ENCODE measurements at places on chromosomes 6 and 20.

- no peak for DNase-seq
Observed at GRCh38 chr6:108685970-108686369, 125.3 kb downstream of the FOXO3 start.

- DNase-seq = no peak
Observed at GRCh38 chr20:48805286-48805685, 22.5 kb downstream of the PREX1 start.

DNA sequence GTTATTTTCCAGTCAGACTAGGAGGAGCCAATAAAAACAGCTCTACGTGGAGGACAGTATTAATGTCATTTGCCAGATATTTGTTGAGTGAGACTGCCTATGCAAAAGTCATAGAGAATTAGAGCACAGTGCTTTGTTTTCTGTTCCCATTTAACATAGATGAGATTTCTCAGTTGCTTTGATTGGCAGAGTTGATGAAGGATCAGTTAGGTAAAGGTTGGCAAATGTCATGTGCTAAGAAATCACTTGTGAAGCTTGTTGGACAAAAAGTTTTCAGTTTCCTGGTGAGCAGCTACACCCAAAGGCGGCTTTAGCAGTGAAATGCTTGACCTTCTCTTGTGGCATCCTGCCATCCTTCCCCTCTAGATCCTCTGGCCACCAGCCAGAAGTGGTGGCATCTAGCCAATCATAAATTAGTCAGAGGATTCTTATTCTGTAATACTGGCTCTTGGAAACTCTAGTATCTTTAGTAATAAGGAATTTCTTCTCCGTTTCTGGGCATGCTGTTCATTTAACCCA, 37.0 kb downstream of the BCKDHB start:
- DNase-seq = no peak

DNA sequence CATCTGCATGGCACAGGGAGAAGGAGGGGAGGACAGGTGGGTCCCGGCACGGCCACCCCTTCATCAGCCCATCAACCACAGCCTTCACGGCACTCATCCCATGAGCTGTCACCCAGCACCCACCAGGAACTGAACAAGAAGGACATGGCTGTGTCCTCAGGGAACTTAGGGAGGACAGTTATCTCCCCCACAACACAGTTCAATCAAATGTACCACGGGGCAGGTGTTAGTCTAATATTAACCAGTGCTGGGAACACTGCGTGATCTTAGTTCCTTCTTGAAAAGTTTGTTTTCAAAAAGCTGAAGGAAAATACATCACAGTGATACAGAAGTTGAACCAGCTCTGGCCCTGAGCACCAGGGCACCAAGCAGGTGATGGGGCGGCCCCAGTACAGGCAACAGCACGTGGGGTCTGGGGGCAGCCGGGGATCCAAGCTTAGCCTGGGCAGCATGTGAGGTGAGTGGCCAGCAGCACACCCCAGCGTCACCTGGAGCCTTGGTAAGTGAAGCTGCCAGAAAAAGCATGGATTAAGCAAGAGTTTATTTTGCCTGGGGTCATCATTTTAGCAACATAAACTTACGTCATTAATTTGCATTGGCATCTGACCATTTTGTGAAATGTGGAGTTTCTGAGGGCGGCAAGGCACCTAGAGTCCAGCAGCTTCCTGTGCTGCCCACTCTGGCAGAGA, 35.5 kb upstream of the AFDN start:
- DNase-seq = no peak

GRCh38 chr6:71474942-71475341, 186.3 kb downstream of the OGFRL1 start:
- DNase-seq = no peak

DNA sequence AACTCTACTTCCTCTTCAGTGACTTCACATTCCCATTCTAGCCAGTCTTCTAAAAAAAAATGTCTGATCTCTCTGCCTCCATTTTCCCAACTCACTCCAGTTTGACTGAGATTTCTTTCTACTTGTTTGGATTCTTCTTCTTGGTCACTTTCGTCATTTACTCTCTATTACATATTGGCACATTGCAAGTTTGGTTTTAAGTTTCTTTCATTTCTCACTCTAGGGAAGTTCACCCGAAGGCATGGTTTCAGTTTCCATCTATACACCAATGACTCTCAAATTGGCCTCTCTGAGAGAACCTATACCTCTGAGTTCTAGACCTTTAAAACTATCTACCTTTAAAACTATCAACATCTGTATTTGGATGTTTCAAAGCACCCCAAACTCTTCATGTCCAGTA, 51.3 kb downstream of the CD109 start:
- DNase-seq = no peak

DNA sequence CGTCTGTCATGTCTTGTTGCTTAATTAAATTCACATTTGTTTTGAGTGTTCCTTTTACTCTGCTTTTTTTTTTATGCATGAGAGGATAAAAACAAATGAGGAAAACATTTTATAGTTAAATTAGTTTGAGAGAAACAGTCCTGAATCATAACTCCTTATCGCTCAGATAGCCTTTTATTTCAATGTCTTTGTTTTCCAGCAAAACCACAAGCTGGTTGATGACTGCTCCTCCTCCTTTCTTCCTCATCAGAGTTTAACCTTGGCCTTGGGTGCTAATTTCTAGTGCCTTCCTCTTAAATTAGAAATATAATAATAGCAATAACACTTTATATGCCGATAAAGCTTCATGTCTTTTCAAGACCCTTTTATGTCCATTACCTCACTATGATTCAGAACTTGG, 3.1 kb downstream of the NOX3 start:
- no peak for DNase-seq

DNA sequence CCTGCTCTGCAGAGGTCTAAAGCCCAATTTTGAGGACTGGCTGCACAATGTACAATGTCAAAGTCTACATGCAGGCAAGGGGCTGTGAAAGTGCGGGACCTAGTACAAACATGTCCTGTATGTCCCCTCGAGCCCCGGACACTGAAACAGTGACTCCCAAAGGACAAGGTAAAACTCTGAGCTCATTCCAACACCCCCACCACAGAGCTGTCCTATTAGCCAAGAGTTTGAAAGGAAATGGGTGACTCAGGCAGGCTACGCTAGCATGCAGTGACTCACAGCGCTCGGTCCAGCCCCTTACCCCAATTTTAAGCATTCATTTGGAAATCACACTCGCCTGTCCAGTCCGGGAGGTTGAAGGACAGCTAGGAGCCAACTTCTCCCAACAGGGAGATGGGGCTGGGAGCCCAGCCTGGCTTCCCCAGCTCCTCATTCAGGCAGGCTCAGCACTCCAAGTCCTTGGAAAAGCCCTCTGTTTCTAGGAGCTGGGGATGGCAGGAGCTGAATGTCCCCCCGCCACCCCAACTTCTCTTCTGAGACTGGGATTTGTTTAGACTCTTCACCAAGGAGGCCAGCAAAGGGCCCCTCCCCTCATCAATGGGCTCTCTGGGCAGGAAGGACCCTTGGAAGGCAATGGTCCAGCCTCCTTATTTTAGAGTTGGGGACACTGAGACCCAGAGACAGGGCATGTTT, 3.9 kb downstream of the SDC4 start:
- DNase-seq = no peak

DNA sequence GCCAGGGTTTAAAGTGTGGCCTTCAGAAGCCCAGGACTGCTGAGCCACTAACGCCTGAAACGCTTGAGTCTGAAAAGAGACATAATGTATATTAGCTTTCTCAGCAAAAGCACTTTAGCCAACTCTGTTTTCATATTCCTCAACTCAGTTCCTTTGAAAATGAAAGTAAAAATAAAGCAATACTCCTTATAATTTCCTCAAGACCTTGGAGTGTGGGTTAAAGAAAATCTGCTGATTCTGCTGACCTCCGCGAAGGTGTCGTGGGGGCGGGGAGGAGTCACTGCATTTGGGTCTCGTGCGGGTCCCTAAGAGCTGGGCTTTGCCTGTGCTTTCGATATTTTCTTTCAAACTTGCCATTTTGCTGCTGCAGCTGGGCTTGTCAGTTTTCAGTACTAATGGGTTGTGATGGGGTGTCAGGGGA, 142.2 kb upstream of the ARID1B start:
- DNase-seq = peak; percentile 8

GRCh38 chr20:46954490-46955038, 59.9 kb downstream of the EYA2 start:
- DNase-seq = no peak

GRCh38 chr6:31351401-31352309, 5.3 kb downstream of the HLA-B start:
- peak; percentile 23 for DNase-seq

- no peak for DNase-seq
Observed at GRCh38 chr20:62604796-62605195, 37.5 kb upstream of the SLCO4A1 start.

GRCh38 chr6:118514689-118515088, 33.4 kb upstream of the PLN start:
- no peak for DNase-seq

DNA sequence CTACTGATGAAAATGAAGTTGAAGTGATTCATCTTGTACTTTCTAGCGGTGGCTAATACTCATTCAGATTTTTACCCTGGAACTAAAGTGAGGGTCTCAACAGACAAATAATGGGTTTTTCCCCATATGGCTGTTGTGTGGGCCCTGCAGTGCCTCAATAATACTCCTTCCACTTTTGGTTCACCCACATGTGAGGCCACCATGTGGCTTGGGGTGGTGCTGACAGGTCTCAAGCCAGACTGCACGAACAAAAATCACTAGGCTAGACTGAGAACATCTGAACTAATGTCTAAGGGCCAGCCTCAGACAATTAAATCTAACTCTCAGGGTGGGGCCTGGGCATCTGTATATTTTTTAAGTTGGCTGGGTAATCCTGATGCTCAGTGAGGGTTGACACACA, 7.9 kb upstream of the COL12A1 start:
- peak; percentile 10 for DNase-seq

DNA sequence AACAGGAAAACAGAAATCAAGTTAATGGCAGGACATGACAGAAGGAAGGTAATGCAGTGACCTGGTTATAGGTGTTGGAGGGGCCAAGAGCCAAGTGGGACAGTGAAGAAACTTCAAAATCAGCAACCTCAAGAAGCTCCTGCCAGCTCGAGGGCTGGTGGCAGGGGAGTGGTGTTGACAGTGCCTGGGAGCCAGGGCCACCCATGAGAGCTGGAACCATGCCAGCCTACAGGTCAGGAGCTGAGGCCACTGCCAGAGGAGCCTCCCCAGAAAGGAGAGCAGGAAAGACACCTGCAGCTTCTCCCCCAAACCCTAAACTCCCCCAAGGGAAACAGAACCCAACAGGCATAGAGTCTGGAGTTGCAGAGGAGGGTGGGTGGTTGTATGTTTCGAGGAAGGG, 262.1 kb downstream of the LRFN2 start:
- DNase-seq = no peak

GRCh38 chr20:4569092-4569491, 152.6 kb upstream of the PRND start:
- no peak for DNase-seq

- DNase-seq = no peak
Observed at GRCh38 chr20:38243709-38244020, 16.9 kb downstream of the KIAA1755 start.

- DNase-seq = no peak
Observed at GRCh38 chr6:169250660-169251059, 3.0 kb downstream of the THBS2 start.

- peak; percentile 60 for DNase-seq
Observed at GRCh38 chr6:170295510-170296422, 4.9 kb upstream of the DLL1 start.

GRCh38 chr6:353642-354614, 37.6 kb upstream of the IRF4 start:
- DNase-seq = no peak

- no peak for DNase-seq
Observed at GRCh38 chr6:148414836-148415235, 72.2 kb downstream of the SASH1 start.

DNA sequence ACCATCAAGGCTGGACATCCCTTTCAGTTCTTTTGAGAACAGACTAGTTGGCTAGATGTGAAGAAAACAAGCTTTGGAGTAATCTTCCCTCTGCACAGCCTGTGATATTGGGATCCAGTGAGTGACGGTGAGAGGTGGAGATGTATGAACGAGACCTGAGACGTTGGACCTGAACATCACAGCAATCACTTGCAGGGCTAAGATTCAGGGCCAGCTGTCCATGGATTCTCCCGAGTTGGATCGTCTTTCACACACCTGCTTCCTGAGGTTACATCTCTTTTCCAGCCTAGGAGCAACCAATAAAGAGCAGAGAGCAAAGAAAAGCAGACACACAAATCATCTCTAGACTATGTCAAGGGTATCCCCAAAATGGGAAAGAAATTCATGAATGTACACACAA, 30.0 kb upstream of the TMEM14A start:
- DNase-seq = no peak

DNA sequence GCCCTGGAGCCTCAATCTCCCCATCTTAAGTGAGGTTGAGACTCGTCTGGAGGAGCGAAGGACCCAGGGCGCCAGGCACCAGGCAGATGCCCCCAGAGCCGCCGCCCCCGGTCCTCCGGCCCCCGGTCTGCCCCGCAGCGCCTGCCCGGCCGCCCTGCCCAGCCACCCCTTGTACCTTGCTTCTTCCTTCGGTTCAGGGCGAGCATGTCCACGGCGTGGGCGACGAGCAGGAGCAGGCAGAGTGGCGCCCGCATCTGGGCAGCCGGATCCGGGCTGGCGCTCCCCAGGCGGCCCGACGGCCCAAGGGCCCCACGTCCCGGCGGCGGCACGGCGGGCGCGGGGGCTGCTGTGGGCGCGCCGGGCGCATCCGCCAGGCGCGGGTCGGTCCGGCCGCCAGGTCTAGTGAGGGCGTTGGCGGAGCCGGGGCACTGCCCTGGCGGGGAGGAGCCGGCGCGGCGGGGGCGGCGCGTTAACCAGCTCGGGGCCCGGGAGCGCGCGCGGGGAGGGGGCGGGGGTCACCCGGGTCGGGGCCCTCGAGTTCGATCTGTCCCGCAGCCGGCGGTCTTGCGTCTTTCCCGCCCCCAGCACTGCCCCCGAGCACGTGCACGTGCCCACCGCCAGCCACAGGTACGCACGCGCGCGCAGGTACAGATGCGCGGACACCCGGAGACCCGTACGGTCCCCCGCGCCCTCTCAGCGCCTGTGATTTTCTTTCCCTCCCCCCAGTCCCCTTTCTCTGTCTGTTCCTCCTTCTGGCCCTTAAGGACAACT, at the start of gene RSPO4:
Gene RSPO4 (minus strand): TSS at position 401 of the 771 bp plus-strand sequence. CDS start 147 bp downstream, at position 254.
- no peak for DNase-seq

GRCh38 chr6:151075527-151075926, 164.2 kb upstream of the AKAP12 start:
- no peak for DNase-seq

GRCh38 chr6:148999929-149000468, 253.2 kb downstream of the UST start:
- DNase-seq = no peak

Measured in activated naive CD4-positive, alpha-beta T cell treated with Interleukin-2 at 50 U/mL for 16 hours (primary cell).